ENCODE measurements at places on chromosomes 2 and 18.
A peak's percentile ranks its signal among the peaks of the same experiment; 100 is the strongest.

- peak; percentile 49 for DNase-seq
Observed at GRCh38 chr18:73683409-73684238, 464.0 kb downstream of the FBXO15 start.

GRCh38 chr18:32380559-32380958 is 90.1 kb downstream of the GAREM1 start:
- no peak for DNase-seq

GRCh38 chr18:34562252-34562870 is 147.7 kb upstream of the DTNA start:
- no peak for DNase-seq

DNA sequence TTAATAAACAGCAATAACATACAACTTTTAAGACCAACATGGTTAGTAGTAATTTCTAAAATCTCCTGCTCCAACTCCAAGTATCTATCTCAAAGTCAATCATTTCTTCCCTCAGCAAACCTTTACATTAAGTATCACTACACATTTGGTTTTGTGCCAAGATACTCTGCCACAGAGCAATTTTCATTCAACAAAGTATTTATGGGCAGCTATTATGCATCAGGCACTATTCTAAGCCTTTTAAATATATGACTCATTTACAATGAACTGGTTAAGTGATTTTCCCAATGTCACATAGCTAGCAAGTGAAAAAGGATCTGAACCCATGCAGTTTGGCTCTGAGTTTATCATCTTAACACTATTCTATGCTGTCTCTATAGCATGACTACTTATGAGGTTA is 264.3 kb downstream of the NOL4 start:
- DNase-seq: no peak

- DNase-seq: no peak
Observed at GRCh38 chr2:98454073-98454472, 9.4 kb downstream of the INPP4A start.

Data from fibroblast of skin of scalp (primary cell).